ENCODE measurements at places on chromosomes 1 and 21.

GRCh38 chr1:17805869-17806684 lies 50.9 kb downstream of the ACTL8 start:
- DNase-seq, result no peak

GRCh38 chr1:29934255-29934772 lies 698.0 kb downstream of the PTPRU start:
- DNase-seq, result no peak

DNA sequence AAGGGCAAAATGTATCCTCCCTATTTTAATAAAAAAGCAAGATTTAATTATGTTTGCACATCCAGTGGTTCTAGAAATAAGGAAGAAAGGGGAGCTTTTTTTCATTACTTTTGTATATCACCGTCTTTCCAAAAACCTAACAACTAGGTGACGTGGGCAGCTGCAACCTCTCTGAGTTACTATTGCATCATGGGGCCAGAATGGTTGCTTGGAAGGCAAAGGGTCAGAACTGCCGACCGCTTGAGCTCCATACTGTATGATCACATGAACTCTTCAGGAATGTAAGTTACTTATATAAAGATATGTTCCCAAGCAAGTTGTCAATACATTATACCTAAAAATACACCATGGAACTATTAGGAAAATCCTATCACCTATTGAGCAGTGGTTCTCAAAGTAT lies 85.6 kb upstream of the HIVEP3 start:
- DNase-seq, result no peak

- DNase-seq, result no peak
These were observed 66.5 kb downstream of the KIRREL1 start for GRCh38 chr1:158059984-158060383.

GRCh38 chr1:228401782-228402640 lies 4.6 kb downstream of the TRIM11 start:
- DNase-seq, result no peak

Data from stimulated activated CD4-positive, alpha-beta T cell treated with anti-CD3 and anti-CD28 coated beads, TNF-alpha, amount 100 ng/mL, for 4 hours (primary cell).